ENCODE measurements at places on chromosomes 4 and X.

DNA sequence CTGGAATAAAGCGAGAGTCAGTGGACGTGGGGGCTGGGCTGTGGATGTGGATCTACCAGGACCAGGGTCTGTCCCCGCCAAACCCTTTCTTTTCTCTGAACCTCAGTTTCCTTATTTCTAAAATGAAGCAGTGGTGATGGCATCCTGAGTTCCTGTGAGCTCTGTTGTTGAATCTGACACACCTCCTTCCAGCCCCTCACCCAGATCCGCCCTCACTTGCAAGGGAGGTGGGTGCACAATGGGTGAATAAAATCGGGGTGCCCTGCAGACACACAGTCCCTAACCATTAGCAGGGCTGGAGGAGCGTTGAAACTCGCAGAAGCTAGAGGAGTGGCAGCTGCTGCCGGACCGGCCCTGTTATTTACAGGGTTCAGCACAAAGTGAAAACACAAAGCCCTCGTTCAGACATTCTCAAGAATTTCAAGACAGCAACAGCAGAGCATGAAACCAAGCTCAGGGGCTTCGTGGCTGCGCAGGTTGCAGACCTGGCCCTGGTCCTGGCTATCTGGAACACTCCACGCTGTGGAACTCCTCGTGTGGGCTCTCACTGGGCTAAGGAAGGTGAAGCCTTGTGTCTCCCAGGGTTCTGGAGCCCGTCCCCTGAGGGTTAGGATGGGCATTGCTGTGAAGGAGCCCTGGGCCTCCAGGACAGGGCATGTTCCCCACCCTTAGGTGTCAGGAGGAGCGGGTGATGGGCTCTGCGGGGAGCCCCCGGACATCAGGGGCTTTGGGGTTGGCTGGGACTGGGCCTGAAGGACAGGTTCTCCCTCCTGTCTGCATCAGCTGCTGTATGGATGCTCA, 42.9 kb downstream of the PSAPL1 start:
- no peak for DNase-seq

DNA sequence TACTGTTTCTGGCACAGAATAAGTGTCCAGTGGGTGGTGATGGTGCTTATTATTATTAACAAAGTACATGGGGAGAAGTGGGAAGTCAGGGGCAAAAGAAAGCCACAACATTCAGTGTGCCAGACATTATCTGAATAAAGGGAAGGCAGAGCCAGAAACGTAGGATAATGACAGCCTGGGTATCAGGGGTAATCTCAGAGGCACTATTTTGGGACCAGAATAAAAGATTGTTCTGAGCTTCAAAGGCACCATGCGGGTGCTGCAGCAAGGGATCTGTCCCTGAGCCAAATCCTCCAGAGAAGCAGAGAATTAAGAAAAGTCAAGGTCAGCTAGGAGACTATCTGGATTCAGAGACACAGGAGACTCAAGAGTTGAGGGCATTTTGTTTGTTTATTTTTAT, 328.8 kb upstream of the GATB start:
- DNase-seq: no peak

GRCh38 chrX:140766024-140766611, 56.6 kb downstream of the LINC00632 start:
- DNase-seq: no peak

- no peak for DNase-seq
These were observed 17.0 kb upstream of the TMEM33 start for GRCh38 chr4:41918278-41918677.

GRCh38 chrX:96650023-96650422, 34.6 kb upstream of the DIAPH2 start:
- no peak for DNase-seq

DNA sequence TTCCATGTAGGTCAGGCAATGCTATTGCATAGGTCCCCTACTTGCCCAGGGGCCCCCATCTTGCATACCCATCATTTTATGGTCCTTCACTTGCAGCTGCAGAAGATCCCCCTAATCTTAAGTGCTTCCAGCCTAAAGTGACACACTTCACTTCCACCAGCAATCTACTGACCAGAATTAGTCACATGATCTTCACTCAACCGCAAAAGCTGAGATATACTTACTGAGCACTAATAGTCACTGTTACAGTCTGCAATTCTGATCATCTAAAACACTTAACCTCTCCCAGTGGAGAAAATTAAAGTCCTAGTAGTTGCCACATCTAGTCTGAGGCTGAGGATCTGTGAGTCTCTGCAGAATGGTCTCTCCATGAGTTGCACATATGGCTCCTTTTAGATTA, 82.1 kb downstream of the AREG start:
- DNase-seq: no peak

- DNase-seq: no peak
These were observed 193.1 kb upstream of the PITX2 start for GRCh38 chr4:110815950-110816349.

GRCh38 chr4:185224597-185224996, 15.2 kb downstream of the SNX25 start:
- no peak for DNase-seq

DNA sequence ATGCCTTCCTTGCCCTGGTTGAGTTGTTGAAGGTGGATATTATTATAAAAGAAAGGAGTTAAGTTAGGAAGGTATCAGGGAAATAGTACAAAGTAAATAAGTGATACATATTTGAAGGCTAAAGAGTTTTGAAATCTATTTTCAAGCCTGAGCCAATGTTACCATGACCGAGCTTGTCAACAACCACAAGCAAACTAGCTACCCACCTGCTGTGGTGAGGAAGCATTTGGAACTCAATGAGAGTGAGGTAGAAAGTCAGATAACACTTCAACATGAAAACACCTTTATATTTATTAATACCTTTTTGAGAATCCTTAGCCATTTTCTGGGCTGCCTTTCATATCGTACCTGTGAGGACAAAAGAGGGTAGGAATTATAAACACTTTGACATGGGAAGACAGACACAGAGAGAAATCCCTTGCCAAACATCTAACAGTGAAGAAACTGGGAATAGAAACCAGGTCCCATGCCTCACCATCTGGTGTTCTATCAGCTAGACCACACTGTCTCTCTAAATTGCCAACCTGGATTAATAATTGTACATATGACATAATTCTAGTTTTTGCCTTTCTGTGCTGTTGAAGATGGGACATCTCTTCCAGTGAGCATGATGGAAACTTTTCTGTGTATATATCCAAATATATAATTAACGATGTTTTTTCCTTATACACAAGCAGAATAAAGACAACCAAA, 606.4 kb upstream of the NR3C2 start:
- DNase-seq: no peak

- DNase-seq: no peak
These were observed 79.3 kb downstream of the FRAS1 start for GRCh38 chr4:78136109-78137081.

GRCh38 chr4:104128850-104129213, 365.9 kb downstream of the CXXC4 start:
- no peak for DNase-seq

GRCh38 chrX:107729558-107730297, 45.9 kb downstream of the TSC22D3 start:
- no peak for DNase-seq

DNA sequence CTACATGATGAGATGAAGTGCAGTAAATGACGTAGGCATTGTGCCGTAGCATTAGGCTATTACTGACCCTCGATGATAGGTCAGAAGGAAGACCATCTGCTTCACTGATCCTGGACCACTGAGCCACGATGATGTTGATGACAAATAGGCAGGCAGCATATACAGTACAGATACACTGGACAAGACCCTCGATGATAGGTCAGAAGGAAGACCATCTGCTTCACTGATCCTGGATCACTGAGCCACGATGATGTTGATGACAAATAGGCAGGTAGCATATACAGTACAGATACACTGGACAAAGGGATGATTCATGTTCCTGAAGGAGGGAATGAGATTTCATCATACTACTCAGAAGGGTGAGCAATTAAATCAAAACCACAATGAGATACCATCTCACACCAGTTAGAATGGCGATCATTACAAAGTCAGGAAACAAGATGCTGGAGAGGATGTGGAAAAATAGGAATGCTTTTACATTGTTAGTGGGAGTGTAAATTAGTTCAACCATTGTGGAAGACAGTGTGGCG, 50.9 kb downstream of the BEND4 start:
- no peak for DNase-seq

DNA sequence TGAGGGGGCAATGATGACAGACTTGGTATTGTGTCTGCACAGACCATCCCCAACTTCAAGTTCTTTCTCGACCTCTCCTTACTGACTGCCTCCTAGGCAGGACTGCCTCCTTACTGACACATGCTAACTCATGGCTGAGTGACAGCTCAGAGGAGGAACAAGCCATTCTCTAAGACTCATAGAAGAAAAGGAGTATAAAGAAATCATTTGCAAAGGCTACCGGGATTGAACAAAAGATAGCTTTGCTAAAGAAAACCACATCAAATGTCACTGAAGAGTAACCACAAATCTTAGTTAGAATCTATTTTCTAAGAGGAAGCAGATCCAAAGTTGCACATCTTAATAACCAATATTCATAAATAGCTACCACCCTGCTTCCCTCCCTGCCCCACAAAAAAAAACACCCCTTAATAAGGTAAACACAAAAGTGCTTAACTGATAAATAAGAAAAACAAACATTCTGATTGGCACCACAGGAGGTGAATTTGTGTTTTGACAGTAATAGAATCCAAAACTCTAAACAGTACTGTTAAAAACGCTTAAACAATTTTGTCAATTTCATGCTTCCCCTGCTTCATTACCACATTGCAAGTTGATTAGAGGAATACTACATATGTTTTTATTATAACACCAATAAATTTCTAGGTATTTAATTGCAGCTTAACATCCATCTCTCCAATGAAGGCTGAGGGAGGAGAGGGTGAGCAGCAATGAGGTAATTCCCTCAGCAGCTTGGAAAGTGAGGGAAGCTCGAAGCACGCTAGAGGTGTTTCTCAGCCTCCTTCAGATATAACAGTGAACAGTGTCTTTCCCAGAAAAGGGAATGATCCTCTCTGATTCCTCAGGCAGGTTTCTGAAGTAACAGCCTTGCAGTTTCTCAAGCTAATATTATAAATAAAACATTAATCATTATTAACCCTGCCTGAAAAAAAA, 160.0 kb downstream of the HNRNPD start:
- DNase-seq: no peak

DNA sequence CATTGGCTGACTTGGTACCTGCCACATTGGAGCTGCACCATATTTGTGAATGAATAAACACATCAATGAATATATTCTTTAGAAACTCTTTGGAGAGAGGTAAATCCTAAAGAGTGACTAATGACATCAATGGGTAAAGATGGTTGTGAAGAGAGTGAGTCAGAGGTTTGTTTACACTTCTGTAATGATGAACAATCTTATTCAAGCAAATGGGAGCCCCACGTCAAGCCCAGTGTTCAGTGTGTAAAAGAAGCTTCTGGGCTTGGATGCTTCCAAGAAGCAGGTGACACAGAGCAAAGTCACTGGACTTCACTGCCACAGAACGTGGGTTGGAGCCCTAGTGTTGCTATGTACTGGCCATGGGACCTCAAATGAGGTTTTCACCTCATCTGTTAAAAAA, 319.0 kb downstream of the STK32B start:
- DNase-seq: no peak

All from stimulated activated CD4-positive, alpha-beta T cell treated with anti-CD3 and anti-CD28 coated beads, Interleukin-12 subunit alpha, Interleukin-12 subunit beta, amount 100 ng/mL, for 48 hours (primary cell).